ENCODE measurements at places on chromosomes 16 and 17.

DNA sequence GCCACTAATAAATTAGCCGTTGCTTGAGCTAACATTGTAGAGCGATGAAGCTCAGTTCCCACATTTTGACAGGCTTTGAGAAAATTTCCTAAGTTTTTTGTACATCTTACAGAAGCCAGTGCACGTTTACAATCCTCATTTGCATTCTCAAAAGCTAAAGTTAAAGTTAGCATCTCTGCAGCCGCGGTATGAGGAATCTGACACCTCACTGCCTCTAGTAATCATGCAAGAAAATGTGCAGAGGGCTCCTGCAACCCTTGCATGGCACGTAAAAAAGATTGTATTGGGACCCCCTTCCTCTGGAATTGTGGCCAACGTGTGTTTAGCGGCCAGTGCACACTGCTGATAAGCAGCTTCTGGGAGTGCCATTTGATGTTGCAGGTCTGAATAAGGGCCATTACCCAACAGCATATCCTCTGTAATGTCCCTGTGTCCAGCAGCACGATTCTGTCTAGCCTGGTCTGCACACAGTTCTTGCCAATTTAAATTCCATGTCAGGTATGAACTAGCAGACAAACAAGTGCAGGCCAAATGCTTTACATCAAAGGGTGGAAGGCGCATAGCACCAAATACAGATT is 12.4 kb upstream of the ZNF689 start:
- DNase-seq = no peak

DNA sequence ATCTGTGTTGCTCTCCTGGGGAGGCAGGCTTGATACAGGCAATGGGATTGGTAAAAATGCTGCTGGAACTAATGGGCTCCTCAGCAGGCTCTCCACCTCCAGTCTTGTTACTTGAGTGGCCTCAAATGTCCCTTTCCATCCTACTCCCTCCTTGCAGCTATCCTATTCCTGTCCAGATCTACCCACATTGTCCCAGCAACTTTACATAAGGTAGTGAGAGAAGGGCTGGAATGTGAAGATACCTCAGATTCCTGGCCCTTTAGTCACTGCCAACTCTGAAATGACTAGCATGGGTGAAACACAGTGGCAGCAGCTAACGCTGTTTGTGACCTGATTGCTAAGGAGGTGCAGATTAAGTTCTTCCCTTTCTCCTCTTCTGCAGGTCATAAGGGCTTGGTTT is 210.1 kb upstream of the HS3ST4 start:
- DNase-seq = no peak

DNA sequence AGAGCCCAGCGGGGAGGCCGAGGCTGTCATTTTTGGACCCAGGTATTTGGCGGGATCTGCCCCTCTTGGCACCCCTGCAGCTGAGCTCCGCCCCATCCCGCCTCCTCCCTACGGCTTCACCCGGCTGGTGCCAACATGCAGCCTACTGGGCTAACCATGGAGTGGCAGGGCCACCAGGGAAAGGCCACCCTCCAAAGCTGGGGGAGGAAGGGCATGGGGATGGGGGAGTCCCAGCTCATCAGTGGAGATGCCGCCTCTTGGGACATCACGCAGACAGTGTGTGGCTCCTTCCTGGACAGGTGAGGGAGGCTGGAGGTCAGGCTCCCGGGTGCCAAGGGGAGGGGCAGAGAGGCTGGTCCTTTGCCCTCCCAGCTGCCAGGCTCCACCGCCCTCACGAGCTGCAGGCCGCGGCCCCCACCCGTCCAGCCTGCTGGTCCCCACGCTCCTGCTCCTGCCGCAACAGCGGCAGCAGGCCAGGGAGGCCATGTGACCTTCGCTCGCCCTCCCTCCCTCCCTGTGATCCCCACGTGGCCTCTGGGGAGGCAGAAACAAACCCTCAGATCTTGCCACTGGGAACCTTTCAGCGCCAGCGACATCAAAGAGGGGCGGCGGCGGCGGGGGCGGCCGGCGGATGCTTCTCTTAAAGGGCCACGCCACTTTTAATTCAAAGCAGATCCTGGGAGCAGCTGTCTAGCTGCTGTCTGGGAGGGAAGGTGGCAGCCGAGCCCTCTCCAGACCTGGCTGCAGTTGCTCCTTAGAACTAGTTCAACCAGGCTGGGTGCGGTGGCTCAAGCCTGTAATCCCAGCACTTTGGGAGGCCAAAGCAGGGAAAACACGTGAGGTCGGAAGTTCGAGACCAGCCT is 6.8 kb upstream of the NOTUM start:
- peak; percentile 96 for DNase-seq

- DNase-seq = peak; percentile 98
Observed at GRCh38 chr17:32486701-32487472, at the start of gene CDK5R1. CDK5R1 (plus strand) TSS chr17:32486993; CDS start chr17:32487621, 628 bp downstream.

GRCh38 chr16:49282690-49283375 is 1.2 kb upstream of the CBLN1 start:
- DNase-seq = peak; percentile 84

DNA sequence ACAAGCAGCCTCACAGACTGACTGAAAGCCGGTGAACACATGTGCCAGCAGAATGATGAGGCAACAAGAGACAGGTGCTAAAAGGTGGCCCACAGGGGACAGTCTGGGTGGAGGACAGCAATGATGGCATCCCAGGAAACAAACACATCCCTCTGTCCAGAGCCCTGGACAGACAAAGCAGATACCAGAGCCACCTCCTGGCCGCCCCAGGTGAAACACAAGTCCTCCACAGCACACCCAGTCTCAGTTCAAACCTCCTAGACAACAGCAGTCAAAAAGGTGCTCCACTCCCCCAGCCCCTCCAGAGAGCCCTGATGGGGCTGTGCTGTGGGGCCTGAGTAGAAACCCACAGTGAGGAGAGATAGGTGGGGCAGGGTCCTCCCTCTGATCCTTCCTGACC is 20.3 kb upstream of the CDH5 start:
- no peak for DNase-seq

Measured in osteoblast (primary cell).